ENCODE measurements at places on chromosomes 12 and 14.

GRCh38 chr12:69046363-69046762 is 113.4 kb upstream of the CPM start:
- DNase-seq, result no peak

DNA sequence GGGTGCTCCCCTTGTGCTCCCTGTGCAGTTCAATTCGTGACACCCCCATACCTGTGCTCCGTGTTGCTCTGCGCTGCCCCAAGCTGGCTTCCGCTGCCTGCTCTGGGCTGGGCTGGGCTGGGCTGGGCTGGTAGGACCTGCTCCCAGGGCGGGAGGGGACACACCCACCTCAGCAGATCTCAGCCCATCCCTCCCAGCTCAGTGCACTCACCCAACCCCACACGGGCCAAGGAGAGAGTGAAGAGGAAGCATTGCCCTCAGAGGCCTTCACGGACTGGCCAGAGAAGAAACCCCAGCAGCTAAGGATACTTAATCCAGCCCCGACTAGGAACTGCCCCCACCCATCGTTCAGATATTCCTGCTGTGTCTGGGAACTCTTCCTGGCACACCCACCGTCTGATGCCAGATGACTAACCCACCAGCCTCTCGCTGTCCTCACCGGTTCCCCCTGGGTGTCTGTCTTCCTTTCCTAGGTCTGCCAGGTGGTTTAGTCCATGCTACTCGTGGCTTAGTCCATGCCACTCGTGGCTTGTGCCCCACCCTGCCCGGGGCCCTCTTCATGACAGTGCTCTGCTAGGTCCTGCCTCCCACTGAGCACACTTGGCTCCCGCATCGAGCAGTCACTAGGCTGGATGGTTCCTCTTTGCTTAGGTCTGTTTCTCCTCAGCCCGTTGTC is at the start of gene LPAR5:
TSS of gene LPAR5 (minus strand) at position 104 of the 676 bp plus-strand sequence. CDS start 14,711 bp downstream, outside the sequence.
- DNase-seq, result no peak

DNA sequence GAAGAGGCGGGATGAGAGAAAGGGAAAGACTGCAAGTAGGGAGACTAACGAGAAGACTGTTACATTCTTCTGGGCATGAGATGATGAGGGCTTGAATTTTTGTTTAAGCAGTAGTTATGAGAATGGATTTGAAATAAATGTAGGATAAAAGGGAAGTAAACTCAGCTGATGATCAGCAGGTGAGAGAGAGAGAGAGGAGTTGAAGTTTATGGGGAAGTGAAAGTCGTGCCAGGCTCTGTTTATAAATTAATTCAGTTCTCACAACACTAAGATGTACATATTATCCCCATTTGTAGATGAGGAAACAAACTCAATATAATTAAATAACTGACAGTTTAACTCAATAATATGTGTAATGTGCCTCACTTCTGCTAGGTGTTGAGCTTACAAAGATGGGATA is 170.0 kb upstream of the RMST start:
- no peak for DNase-seq

DNA sequence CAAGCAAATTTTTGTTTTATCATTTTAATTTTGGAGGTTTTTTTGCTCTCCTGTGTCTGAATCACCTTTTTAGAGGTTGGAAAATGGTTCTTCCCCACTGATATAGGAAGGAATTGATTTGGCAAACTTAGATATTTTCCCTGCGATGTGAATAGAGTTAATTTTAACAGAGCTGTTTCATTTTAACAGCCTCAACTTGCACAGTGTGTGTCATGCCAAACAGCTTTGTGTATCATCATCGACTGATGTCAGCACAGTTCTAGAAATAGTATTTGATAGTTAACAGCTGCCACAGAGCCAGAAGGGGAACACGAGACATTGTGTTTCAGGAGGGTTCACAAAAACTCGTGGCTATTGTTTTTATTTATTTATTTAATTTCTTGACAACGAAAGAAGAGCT is 243.1 kb upstream of the FOXN3 start:
- no peak for DNase-seq

- no peak for DNase-seq
These were observed 1.5 kb upstream of the ZBTB42 start for GRCh38 chr14:104799244-104800014.

- no peak for DNase-seq
These were observed 858 bp upstream of the ANKRD13A start for GRCh38 chr12:109998241-109998903.

DNA sequence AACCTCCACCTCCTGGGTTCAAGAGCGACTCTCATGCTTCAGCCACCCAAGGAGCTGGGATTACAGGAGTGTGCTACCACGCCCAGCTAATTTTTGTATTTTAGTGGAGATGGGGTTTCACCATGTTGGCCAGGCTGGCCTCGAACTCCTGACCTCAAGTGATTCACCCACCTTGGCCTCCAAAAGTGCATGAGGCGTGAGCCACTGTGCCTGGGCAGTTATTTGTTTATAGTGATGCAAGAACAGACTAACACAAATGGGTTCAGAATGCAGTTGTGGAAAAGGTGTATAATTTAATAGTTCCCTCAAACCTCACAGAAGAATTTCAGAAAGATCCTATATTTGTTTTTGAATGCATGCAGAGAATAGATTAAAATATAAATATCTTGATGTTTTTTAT is 447.1 kb downstream of the ZFP36L1 start:
- no peak for DNase-seq

DNA sequence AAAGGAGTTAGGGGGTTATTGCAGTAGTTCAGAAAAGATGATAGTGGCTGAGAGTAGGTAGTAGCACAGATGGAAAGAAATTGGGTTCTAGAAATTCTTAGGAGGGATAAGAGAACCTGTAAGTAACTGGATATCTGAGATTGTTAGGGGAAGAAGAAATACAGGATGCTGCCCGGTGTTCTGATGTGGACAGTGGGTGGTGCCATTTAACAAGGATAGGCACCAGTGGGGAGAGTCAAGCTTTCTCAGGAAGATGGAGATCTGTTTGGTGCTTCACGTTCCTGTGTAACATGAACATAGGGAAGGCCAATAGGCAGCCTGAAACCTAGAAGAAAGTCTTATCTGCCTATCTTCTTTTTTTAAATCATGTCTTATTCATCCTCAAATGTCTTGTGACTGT is 245.9 kb downstream of the NPAS3 start:
- DNase-seq, result no peak

- no peak for DNase-seq
These were observed 3.1 kb upstream of the BORCS5 start for GRCh38 chr12:12353807-12354206.

DNA sequence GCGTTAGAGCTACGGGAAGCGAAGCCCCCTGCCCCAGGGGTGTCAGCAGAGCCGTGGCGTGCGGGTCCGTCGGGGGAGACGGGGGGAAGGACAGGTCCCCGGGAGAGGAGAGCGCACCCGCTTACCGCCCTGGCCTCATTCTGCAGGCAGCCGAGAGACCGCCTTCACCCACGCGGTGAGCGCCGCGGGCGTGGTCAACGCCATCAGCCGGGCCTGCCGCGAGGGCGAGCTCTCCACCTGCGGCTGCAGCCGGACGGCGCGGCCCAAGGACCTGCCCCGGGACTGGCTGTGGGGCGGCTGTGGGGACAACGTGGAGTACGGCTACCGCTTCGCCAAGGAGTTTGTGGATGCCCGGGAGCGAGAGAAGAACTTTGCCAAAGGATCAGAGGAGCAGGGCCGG is 10.5 kb downstream of the WNT5B start:
- DNase-seq, result no peak

DNA sequence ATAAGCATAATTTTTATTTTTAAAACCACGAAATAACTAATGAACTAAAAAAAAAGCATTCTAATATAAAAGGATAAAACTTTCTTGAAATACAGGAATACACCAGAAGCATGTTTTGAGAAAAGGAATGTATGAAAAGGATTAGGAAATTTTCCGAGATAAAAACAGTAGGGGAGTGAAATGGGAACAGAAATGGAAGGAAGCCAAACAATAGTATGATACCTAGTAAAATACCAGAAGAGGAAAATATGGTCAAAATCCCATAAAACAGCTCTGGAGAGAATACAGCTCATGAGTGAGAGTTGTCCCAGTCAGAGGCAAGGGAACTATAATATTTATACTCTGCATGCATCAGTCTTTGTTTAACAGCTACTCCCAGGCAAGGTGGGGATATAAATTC is 1016.2 kb downstream of the SLC6A15 start:
- no peak for DNase-seq

DNA sequence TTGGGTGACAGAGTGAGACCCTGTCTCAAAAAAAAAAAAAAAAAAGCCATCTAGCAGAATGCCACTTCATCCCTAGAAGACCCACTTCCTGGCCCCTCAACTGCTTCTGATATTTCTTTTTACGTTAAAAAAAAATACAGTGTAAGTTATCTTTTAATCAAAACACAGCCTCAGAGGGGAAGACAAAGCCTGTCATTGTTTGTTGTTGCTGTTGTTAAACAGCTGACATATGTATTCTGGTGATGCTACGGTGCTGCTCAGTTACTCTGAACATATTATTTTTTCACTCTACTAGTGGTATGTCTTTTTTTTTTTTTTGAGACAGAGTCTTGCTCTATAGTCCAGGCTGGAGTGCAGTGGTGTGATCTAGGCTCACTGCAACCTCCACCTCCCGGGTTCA is 75.4 kb downstream of the PAPLN start:
- DNase-seq, result no peak

DNA sequence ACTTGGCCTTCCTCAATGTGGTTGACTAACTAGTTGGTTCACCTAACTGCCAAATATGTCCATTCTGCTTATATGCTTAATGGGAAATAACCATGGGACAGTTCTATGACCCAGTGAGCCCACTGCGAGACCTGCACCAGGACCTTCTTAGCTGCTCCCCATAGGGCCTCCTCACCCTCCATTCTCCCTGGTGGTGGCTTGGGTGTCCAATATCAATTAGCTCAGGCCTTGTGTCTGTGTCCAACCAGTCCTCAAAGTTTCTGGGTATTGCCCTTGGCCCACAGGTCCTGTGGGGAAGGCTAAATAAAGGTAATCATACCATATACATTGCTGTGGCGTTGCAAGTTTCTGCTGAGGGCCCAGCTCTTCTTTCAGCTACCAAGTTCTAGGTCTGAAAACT is 228.2 kb downstream of the PCNX1 start:
- DNase-seq, result no peak

- DNase-seq, result no peak
These were observed 22.2 kb upstream of the TCL1B start for GRCh38 chr14:95664066-95664465.

DNA sequence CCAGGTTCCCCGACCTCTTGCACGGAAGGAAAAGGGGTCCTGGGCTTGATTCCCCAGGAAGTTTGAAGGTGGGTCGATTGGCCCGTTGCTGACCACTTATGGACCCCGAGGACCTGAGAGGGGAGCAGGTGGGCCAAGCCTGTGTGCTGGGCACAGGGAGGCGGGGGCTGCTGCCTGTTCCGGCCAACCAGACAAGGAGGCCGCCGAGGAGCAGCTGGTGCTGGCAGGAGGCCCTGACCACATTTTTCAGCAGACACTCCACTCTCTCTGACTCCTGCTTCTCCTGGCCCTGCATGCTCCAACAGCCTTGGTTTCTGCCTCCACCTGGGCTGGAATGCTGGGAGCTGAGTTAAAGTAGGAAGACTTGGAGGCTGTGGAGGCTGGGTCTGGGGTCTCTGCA is 42.8 kb downstream of the NOS1 start:
- DNase-seq, result no peak

DNA sequence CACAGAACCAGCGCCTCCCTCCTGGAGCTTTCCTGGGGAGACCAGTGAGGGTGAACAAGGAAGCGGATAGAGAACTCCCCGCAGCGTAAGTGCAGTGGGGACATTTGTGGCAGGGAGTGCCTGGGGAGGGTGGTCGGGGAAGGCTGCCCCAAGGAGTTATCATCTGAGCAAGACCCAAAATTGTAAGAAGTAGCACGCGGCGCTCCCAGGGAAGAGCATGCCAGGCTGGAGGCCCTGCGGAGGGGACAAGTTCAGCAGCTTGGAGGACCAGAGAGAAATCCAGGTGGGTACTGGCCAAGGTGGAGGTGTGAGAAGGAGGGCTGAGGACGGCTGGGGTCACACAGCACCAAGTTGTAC is 46.2 kb upstream of the RIMBP2 start:
- no peak for DNase-seq

All from NCI-H187 (cell line).